ENCODE measurements at places on chromosomes 16 and 17.

DNA sequence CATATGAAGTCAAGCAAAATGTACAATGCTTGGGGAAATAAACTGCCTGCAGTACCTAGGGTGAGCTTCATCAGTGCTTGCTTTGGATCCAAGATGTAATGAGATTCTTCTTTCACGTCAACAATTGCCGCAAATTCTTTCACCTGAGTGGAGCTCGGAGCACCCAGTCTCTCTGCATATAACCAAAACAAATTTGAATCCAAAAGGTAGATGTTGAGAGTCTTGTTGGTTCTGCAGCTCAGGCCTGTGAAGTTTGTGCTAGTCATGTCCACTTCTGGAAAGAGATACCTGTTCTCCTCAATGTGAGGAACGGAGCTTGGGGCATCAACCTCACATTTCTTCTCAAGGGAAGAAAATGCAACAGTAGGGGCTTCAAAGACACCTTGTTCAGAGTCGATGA, 23.0 kb downstream of the SNN start:
- no peak overlapping the region for H3K27ac ChIP-seq
- H3K36me3 ChIP-seq: peaks cover 28% of the 10 kb centered on the region
- H3K4me1 ChIP-seq: peaks cover 31% of the 10 kb centered on the region
- no peaks in the 10 kb centered on the region for H3K27me3 ChIP-seq

- no peaks in the 10 kb centered on the region for H3K27me3 ChIP-seq
- H3K4me1 ChIP-seq: peaks cover 12% of the 10 kb centered on the region
- no peak for DNase-seq
- no peak overlapping the region for H3K27ac ChIP-seq
These were observed 218.5 kb upstream of the RPL38 start for GRCh38 chr17:73984941-73985340.

DNA sequence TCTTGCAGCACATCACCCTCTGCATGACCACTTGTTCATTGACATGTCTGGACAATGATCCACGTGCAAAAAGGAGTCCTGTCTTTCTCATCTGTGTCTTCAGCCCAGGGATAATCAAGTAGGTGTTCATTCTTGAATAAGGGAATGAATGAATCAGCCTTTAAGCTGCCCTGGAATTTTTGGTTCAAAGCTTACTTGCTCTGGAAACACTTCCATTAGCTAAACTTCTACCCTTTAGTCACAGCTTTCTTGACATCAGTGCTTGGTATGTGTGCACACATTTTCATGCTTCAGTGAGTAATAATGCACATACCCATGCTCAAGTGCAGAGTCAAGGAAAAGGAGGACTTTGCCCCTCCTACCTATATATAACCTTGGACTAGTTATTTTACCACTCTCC, 103.0 kb upstream of the CDH13 start:
- no peaks in the 10 kb centered on the region for H3K36me3 ChIP-seq
- no peak overlapping the region for H3K27ac ChIP-seq
- no peak overlapping the region for H3K4me3 ChIP-seq
- no peaks in the 10 kb centered on the region for H3K27me3 ChIP-seq
- H3K4me1 ChIP-seq: peaks cover 3% of the 10 kb centered on the region

GRCh38 chr16:85988723-85989313, 89.9 kb downstream of the IRF8 start:
- H3K27me3 ChIP-seq: no peaks in the 10 kb centered on the region
- H3K4me1 ChIP-seq: no peaks in the 10 kb centered on the region
- no peak for DNase-seq
- H3K27ac ChIP-seq: no peak overlapping the region
